ENCODE measurements at places on chromosomes 13 and 19.
A peak's percentile ranks its signal among the peaks of the same experiment; 100 is the strongest.

DNA sequence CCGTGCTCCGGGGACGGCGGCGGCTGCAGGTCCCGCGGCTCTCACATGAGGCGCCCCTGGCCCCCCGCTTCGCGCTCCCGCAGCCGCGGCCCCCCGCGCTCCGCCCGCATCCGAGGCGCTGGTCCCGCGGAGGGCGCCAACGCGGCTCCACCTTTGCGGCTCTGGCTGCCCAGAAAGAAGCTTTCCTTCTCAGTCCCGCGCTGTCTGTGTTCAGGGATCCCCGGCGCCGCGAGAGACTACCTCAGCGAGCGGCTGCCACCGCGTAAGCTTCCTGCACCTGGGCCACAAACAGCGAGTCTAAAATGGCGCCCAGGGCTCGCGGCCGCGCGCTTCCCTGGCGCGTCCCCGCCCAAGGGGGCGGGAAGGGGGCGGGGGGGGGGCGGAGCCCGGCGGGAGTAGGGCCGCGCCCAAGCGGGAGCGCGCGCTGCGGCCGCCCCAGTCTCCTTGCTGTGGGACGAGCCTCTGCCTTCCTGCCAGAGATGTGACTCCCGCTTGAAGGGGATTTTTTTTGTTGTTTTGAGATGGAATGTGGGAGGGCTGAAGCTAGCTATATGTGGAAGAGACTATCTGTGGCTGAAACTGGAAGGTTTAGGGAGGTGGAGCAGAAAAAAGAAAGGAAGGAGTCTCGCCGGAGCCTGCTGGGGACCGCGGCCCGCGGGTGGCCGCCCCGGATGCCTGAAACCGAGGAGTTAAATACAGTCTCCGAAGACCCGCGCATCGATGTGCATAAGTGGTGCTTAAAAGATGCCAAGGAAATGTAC, at the start of gene FBXL3:
Gene FBXL3, minus strand, starts transcription at position 299 of the 761 bp plus-strand sequence. CDS start 5,299 bp downstream, outside the sequence.
- H3K27ac ChIP-seq = peak within 1 kb of the TSS; percentile 96
- peak within 1 kb of the TSS; percentile 100 for H3K4me3 ChIP-seq
- H3K36me3 ChIP-seq = peaks cover 23% of the 10 kb centered on the region
- DNase-seq = peak; percentile 88
- peaks cover 5% of the 10 kb centered on the region for H3K4me1 ChIP-seq
- no peaks in the 10 kb centered on the region for H3K27me3 ChIP-seq

GRCh38 chr13:39232401-39232980, 194.2 kb downstream of the NHLRC3 start:
- H3K4me3 ChIP-seq = no peak overlapping the region
- no peaks in the 10 kb centered on the region for H3K36me3 ChIP-seq
- no peak for DNase-seq
- H3K27me3 ChIP-seq = no peaks in the 10 kb centered on the region
- H3K27ac ChIP-seq = no peak overlapping the region
- no peaks in the 10 kb centered on the region for H3K4me1 ChIP-seq

DNA sequence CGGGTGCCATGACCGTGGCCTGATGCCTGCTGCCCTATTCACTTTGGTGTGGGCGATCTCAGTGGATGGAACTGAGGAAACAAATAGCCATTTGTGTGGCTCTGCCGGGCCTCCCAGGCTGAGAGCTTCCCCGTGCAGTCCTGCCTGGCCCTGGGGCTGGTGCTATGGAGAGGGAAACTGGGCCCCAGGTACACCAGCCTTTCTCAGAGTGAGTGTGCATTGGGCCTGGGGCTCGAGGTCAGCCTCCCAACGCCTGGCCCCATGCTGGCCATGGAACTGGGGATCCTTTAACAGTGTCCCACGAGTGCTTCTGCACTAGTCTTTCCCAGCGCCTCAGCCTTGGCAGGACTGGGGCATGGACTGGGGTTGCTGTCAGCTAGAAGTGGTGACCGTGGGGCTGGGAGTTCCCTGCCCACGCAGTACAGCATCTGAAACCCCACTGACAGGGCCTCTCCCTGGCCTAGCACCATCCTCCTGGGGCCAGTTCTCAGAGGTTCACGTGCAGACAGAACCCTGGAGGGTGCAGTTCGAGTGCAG, 10.5 kb downstream of the PLEKHF1 start:
- no peaks in the 10 kb centered on the region for H3K27me3 ChIP-seq

- H3K4me1 ChIP-seq = peaks cover 3% of the 10 kb centered on the region
- H3K36me3 ChIP-seq = no peaks in the 10 kb centered on the region
- H3K27ac ChIP-seq = no peak overlapping the region
Observed at GRCh38 chr19:12638611-12639182, 27.8 kb downstream of the MAN2B1 start.

- no peak overlapping the region for H3K4me3 ChIP-seq
- DNase-seq = no peak
- peaks cover 2% of the 10 kb centered on the region for H3K27me3 ChIP-seq
- peaks cover 6% of the 10 kb centered on the region for H3K4me1 ChIP-seq
- H3K27ac ChIP-seq = no peak overlapping the region
Observed at GRCh38 chr13:113292021-113292862, 4.8 kb upstream of the LAMP1 start.

DNA sequence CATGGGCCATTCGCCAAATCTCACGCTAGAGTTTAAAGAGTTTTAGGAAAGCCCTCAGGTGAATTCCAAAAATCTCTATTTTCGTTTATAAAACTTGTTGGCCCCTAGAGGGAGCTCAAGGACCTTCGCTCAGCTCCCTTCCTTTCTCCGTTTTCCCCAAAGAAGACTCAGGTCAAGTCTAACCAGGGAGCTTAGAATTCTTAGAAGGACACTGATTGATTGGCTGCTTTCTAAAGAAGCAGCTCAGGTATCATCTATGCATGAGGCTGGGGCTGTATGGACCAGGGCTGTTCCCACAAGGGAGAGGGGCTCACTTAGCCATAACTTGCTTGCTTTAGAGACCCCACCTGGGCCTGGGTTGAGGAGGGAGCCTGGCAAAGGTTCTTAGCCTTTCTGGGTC, 20.5 kb downstream of the DZIP1 start:
- no peaks in the 10 kb centered on the region for H3K4me1 ChIP-seq
- H3K4me3 ChIP-seq = no peak overlapping the region
- no peak overlapping the region for H3K27ac ChIP-seq
- peak; percentile 51 for DNase-seq

DNA sequence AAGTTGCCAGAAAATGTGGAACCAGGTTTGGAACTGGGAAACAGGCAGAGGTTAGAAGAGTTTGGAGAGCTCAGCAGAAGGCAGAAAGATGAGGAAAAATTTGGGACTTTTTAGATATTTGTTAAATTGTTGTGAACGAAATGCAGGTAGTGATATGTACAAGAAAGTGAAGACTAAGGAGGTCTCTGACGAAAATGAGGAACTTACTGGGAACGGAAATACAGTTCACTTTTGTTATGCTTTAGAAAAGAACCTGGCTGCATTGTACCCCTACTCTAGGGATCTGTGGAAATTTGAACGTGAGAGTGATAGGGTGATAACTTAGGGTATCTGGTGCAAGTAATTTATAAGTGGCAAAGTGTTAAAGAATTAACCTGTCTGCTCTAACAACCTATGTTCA, 632.4 kb downstream of the SLITRK5 start:
- H3K36me3 ChIP-seq = no peaks in the 10 kb centered on the region
- H3K27ac ChIP-seq = no peak overlapping the region
- H3K4me3 ChIP-seq = no peak overlapping the region
- DNase-seq = no peak
- H3K4me1 ChIP-seq = no peaks in the 10 kb centered on the region
- no peaks in the 10 kb centered on the region for H3K27me3 ChIP-seq

DNA sequence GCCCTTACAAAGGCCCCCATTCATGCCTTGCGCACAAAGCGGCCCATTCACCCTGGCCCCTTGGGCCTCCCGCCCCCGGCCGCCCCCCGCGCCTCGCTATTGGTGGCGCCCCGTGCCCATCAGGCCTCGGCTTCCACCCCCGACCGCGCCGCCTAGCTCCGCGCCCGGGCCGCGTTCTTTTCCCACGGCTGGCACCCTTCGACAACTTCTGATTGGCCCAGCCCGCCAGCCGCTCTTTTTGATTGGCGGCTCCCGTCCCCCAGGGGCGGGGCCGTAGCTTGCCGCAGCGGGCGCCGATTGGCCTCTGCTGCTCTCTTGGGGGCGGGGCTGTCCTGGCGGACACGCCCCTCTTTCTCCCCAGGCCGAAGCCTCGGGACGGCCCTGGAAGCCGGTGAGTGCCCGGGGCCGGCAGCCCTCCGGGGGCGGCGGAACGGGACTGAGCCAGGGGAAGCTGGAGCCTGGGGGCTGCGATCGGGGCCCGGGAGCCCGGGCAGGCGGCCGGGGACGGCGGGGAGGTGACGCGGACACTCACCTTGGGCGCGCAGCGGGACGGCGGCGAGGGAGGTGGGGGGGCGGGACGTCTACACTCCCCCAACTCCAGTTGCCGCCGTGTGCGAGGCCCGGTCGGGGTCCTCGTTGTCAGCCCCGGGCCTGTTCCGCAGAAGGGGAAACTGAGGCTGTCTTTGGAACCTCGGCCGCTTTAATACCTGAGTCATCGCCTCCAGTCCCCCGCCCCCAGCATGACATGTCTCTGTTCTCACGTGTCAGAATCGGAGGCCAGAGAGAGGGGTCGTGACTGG, at the start of gene MYH14:
Gene MYH14, plus strand, starts transcription at position 342 of the 800 bp plus-strand sequence. CDS start 6,744 bp downstream, outside the sequence.
- DNase-seq = peak; percentile 93
- H3K27ac ChIP-seq = no peak within 1 kb of the TSS
- peaks cover 17% of the 10 kb centered on the region for H3K4me1 ChIP-seq

GRCh38 chr13:72500851-72501250, 226.6 kb downstream of the MZT1 start:
- no peak overlapping the region for H3K4me3 ChIP-seq
- no peaks in the 10 kb centered on the region for H3K36me3 ChIP-seq
- H3K4me1 ChIP-seq = peaks cover 2% of the 10 kb centered on the region
- no peaks in the 10 kb centered on the region for H3K27me3 ChIP-seq

DNA sequence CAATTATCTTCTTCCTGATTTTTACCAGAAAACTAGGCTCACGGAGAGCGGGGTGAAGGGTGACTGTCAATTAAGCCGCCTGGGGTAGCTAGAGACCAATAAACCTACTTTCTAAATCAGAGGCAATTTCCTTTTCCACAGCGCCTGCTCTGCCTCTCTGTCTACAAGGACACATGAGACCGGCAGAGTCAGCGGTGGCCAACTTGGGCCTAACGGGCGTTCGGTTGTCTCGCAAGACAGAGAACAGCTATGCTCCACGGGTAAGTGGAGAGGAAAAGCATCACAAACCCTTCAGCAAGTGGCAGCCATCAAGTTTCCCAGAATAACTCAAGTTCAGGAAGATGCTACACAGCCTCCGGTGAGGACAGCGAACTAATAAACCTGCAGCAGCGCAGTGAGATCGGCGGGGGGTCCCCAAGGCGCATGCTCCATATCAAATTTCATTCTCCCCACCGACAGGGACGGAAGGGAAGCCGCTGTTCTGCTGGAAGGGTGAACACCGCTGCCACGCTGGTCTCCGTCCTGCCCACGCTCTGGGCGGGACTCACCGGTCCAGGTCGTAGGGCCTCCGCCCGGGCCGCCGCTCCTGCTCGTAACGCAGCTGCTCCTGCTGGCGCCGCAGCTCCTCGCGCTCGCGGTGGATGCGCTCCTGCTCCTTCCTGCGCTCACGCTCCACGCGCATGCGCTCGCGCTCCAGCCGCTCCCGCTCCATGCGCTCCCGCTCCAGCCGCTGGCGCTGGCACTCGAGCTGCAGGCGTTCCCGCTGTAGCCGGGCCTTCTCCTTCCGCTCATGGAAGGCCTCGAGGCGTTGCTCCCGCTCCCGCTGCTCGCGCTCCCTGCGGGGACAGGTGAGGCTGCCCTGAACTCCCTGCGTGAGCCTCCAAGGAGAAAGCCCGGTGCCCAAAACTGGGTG, 25.8 kb upstream of the TINCR start:
- H3K36me3 ChIP-seq = peaks cover 98% of the 10 kb centered on the region
- no peaks in the 10 kb centered on the region for H3K27me3 ChIP-seq
- no peak for DNase-seq
- no peaks in the 10 kb centered on the region for H3K4me1 ChIP-seq
- no peak overlapping the region for H3K4me3 ChIP-seq
- H3K27ac ChIP-seq = no peak overlapping the region

DNA sequence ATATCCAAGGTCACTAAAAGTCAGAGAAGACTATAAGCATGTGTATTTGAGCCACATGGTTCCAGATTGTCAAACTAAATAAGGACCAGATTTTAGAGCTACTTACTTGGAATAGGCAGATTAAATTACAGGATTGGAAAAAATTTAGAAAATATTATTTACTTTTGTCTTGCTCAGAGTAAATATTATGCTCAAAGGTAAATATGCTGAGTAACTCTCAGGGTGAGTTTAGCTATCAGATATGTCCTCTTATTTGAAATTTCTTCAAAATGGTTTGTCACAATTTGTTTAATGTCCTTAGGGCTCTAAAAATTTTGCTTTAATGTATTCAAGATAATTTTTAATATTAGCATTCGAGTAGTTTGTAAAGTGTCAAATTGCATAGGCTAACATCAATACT, 2455.2 kb downstream of the PCDH9 start:
- no peaks in the 10 kb centered on the region for H3K4me1 ChIP-seq
- H3K4me3 ChIP-seq = no peak overlapping the region
- no peak overlapping the region for H3K27ac ChIP-seq

DNA sequence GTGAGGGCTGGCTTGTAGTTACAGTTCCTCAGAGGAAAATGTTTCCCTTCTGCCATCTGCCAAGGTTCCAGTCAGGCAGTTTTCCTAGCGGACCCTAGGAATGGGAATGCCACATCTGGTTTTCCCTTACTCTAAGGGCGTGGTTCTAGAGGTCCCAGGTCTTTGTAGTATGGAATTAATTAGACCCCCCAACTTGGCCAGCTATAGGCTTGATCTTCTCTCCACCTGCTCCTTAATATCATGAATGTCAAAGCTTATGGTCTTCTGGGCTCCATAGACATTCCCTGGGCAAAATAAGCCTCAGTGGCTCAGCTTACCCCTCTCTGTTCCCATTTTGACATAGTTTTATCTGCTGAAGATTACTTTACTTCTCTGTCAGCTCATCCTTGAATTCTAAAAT, 70.0 kb downstream of the ZNF568 start:
- H3K4me1 ChIP-seq = no peaks in the 10 kb centered on the region
- H3K36me3 ChIP-seq = no peaks in the 10 kb centered on the region
- H3K27me3 ChIP-seq = no peaks in the 10 kb centered on the region
- H3K4me3 ChIP-seq = no peak overlapping the region
- no peak overlapping the region for H3K27ac ChIP-seq

- no peak for DNase-seq
- H3K27ac ChIP-seq = no peak overlapping the region
- H3K27me3 ChIP-seq = no peaks in the 10 kb centered on the region
- no peaks in the 10 kb centered on the region for H3K4me1 ChIP-seq
- H3K4me3 ChIP-seq = no peak overlapping the region
Observed at GRCh38 chr13:96002322-96003131, 50.7 kb downstream of the UGGT2 start.

GRCh38 chr13:85738696-85739320, 60.4 kb downstream of the SLITRK6 start:
- no peaks in the 10 kb centered on the region for H3K4me1 ChIP-seq
- H3K27me3 ChIP-seq = no peaks in the 10 kb centered on the region
- H3K27ac ChIP-seq = no peak overlapping the region
- H3K4me3 ChIP-seq = no peak overlapping the region
- DNase-seq = no peak
